ENCODE measurements at places on chromosomes 2 and 18.
A peak's percentile ranks its signal among the peaks of the same experiment; 100 is the strongest.

GRCh38 chr2:228846161-228846560 is 424.9 kb downstream of the PID1 start:
- DNase-seq: no peak

DNA sequence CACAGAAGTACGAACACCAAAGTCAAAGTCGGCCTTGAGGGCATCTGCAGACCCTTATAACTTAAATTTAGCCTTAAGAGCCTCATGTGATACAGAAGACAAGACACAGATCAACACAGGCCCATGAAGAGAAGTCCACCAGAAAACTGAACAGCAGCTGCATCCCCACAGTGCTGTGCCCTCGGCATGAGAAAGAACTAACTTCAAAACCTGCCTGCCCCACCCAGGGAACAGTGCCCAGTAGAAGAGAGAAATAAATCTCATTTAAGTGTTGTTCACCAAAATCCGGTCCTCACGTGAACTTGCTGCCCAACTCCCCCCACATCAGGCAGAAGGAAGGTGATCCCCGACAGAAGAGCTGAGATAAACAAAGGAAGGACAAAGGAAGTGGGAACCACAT is 73.7 kb downstream of the PXDN start:
- no peak for DNase-seq

GRCh38 chr2:205077159-205077558 is 531.9 kb downstream of the PARD3B start:
- DNase-seq: no peak

DNA sequence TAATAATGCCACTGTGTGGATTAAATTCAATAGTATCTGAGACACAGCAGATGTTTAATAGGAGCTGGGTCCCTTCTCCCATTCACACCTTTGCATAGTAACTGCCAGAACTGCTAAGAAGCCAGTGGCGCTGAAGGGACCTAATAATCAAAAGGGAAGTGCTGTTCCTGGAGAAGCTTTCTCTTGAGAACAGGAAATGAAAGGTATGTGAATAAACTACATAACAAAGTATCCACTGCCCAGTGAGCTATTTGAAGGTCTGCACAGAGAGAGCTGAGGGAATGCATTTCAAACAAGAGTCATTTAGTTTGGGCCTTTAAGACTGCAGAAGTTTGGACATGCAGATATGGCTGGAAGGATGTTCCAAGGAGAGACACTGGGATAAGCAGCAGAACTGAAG is 56.1 kb upstream of the KIDINS220 start:
- DNase-seq: no peak

GRCh38 chr2:201267278-201268030 is 7.1 kb downstream of the CASP8 start:
- DNase-seq: no peak

DNA sequence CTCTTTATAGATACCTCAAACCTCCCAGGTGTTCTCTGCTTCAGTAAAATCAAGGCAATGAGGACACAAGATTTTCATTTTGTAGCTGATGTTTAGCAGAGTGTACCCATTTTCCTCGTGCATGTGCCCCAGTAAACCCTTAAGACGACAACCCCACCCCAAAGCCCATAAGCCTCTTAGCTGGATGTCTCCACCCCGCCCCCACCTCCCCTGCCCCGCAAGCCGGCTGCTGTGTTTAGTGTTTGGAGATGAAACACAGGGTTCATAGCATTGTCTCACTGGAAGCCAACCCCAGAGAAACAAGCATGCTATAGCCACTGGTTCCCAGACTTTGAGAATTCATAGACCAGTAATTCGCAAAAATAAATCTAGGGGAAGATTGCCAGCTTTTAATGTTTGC is 5.8 kb upstream of the SAG start:
- no peak for DNase-seq

DNA sequence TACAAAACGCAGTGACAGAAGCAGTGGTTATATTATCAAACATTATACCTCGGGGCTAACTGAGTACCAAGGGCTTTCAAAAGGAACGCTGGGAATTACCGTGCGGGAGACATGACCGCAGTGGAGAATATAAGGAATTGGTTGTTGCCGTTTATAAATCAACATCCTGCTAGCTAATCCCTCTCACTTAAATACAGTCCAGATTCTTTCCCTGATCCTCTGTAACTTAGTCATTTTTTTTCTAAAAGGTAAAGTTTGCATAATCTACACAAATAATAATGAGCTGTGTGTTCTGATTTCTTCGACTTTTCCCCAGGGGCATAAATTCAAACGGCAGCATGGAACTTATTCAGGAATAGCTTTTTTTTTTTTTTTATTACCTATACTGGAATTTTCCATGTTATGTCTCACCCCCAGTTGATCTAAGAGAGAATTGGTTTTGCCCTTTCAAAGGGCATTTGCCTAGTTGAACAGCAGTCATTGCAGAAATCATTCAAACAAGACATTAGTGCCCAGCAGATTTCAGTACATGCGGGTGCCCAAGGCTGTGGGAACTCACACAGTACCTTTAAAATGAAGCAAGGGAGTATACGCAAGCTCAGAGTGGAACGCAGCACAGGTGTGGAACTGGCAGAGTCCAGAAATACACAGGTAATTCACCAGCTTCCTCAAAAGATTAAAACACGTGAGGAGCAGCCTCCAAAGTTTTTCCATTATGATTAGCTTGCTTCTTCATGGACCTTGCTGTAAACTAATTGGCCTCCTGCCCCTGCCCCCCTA is 63.9 kb downstream of the SMIM21 start:
- DNase-seq: no peak

DNA sequence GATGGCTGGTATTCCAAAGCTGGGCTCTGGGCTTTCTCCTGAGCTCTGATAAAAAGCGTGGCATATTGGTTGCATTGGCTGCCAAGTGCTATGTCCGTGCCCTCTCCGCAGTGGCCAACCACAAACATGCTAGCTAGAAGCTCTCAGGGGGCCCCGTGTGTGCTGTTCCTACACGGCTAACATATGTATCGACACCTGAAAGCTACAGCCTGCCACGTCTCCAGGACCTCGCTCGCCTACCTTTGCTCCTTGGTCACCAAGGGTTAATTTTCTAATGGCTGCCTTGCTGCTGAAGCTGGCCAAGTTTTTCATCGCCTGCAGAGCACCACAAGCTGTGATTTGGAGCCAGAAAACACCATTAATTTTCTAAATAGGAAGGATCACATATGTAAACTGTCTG is 888.4 kb downstream of the BCL11A start:
- DNase-seq: no peak

- DNase-seq: no peak
Measured at GRCh38 chr18:37487400-37487867, 78.2 kb downstream of the CELF4 start.

- DNase-seq: no peak
Measured at GRCh38 chr2:178315488-178315948, 121.2 kb downstream of the OSBPL6 start.

GRCh38 chr2:242051463-242051862 is 181.9 kb downstream of the RTP5 start:
- DNase-seq: no peak

DNA sequence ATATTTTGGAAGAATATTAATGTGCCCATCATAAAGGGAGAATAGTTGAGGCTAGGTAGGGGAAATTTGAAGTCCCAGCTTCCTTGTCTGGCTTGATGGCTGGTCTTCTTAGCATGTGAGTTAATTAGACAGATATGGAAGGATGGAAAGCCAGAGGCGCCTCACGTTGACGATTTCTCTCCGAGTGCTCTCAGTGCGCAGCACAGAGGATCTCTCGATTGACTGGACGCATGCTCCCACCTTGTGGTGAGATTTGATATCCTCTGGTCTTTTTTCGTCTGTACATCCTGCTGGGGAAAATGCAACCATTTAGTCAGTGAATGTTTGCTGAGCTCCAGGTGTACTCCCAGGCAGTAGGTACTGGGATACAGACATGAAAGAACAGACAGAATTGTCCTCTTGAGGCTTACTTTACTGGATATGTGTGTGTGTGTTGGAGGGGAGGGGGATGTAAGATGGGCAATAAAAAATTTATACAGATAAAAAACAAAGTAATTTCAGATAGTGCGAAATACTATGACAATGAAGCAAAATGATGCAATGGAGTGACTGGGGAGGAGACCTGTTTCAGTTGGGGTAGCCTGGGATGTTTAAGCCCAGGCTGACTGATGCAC is 66.9 kb upstream of the ZNG1B start:
- peak; percentile 75 for DNase-seq

All from stimulated activated CD8-positive, alpha-beta memory T cell treated with anti-CD3 and anti-CD28 coated beads, Interleukin-4, amount 100 ng/mL, for 48 hours (primary cell).